ENCODE measurements at places on chromosomes 1 and 21.
A peak's percentile ranks its signal among the peaks of the same experiment; 100 is the strongest.

GRCh38 chr1:233242827-233243483 lies 52.6 kb downstream of the PCNX2 start:
- no peak for DNase-seq

DNA sequence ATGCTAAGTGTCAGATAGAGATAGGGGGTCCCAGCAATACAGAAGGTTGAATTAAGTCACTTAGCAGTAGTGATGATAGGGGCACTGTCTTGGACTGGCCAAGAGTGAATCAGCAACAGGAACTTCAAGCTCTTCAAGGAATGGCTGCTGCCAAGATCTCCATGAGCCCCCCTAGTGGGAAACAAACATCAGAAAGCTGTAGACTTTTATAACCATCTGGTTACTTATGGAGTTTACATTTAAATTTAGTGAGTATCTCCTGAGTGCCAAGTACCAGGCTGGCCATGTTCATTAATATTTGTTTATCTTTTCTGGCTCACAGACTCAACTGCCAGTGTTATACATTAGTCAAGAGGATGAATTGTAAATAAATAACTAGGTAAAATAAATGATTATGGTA lies 327.3 kb downstream of the TTLL7 start:
- no peak for DNase-seq

DNA sequence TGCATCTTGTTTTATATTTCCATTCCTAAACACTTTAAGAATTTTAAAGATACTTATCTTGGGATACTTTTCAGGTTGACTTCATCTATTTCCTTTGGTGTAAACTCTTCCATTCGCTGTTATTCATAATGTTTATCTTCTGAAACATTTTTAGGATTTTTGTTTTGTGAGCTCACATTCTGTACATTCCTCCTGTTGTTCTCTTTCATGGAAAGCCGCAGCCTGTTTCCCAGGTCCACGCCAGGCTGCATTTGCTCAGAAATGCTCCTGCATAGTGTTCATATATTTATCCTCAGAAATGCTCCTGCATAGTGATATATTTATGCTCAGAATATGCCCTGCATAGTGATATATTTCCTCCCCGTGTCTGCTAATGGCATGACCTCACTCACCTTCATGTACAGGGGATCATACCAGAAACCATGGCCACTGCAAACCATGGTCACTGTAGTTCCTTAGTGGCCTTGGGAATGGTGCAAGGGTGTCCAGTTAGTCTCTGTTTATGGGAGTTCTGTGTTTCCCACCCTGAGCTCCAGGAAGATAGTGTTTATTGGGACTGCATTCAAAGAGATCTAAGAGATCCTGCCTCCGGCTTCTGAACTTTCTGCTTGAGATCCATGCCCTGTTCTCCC lies 153.9 kb upstream of the GREM2 start:
- DNase-seq, result no peak

- no peak for DNase-seq
These were observed 46.8 kb upstream of the TARDBP start for GRCh38 chr1:10965546-10966226.

DNA sequence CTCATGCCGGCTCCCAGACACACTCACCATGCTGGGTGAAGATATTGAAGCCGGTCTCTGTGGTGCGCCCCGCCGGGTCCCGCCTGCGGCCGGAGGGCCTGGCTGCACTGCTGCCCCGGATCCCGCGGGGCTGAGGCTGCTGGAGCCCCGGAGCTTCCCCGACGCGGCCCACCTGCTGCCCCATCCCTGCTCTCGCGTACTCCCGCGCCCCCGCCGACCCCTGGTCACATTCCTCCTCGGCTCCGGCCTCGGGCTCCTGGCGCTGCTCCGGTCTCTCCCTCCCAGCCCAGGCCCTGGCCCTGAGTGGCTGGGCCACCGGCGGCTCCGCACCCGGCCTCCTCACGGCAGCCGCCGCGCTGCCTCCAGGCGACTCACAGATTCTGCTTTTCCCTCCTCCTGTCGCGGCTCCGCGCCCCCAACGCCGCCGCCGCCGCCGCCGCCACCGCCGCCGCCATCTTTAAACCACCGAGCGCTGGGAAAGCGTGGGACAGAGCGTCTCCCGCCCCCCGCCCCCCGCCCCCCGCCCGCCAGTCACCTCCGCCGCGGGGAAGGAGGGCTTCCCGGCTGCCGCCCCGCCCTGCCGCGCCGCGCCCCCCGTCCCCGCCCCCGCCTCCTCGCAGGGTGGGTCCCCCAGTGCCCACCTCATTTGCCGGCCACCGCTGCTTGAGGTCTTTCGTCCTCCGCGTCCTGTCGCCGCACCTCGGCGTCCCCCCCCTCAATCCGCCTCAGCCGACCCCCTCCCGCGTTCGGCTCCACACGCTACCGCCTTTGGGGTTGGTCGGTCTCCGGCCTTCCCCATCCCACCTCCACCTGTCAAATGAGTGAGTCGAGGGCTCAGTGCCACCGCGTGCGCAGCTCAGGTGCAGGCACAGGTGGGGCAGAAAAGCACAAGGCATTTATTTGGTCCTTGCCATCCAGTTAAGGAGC lies at the start of gene ABL2:
Gene ABL2 (minus strand): TSS at position 464 of the 927 bp plus-strand sequence. CDS start 280 bp downstream, at position 184.
- DNase-seq, result peak; percentile 25

- no peak for DNase-seq
These were observed 14.7 kb upstream of the CYYR1 start for GRCh38 chr21:26587736-26588201.

- no peak for DNase-seq
These were observed 223.2 kb downstream of the FOXD2 start for GRCh38 chr1:47661040-47661439.

GRCh38 chr1:160363010-160363409 lies 3.9 kb upstream of the NHLH1 start:
- DNase-seq, result no peak

DNA sequence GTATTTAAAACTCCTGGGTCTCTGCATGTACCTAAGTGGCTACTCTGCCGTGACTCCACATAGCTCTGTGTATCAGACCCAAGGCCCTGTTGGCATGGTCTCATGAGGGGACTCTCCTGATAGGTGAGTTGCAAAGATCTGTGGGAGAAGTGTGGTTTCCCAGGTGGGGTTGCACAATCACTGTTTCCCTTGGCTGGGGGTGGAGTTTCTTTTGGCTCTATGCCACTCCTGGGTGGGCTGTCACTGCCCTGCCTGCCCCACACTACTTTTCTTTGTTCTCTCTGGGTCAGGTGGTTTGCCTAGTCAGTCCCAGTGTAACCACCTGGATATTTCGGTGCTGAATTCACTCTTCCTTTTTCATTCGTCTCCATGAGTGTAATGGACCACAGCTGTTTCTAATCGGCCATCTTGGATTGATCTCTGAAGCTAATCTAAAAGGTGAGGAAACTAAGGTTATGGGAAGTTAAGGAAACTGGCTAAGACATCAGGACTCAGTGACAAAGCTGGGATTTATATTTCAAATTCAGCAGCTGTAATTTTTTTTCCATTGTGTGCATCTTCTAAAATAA lies 97.1 kb upstream of the CACYBP start:
- DNase-seq, result no peak

- DNase-seq, result no peak
These were observed 56.1 kb upstream of the SH3GLB1 start for GRCh38 chr1:86648255-86648654.

- no peak for DNase-seq
These were observed 84.2 kb downstream of the KIRREL1 start for GRCh38 chr1:158077411-158078256.

DNA sequence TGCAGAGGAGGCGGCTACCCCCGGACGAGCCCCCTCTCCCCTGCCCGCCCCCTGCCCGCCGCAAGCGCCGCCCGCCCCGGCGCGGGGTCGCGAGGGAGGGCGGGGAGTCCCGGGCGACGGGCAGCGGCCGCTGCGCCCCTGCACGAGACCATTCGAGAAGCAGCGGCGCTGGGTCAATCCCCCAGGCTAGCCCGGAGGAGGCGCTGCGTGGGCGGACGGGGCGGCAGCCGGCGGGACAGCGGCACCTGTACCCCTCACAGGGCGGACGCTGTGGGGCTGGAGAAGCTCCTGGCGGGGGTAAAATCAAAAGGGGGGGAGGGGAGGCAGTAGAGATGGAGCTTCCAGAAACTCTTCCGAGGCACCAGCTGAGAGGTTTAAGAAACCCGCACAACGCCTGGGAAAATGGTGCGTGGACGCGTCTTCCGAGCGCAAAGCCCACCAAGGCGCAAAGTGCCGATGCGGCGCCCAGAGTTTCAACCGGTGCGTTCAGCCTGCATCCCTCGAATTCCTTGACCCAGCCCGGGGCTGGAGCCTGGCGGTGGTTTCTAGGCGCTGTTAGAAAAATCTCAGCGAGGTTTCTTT lies at the start of gene PLPPR5:
Gene PLPPR5 (minus strand): TSS at position 1 of the 582 bp plus-strand sequence. CDS start 190 bp downstream, outside the sequence.
- DNase-seq, result peak; percentile 6

DNA sequence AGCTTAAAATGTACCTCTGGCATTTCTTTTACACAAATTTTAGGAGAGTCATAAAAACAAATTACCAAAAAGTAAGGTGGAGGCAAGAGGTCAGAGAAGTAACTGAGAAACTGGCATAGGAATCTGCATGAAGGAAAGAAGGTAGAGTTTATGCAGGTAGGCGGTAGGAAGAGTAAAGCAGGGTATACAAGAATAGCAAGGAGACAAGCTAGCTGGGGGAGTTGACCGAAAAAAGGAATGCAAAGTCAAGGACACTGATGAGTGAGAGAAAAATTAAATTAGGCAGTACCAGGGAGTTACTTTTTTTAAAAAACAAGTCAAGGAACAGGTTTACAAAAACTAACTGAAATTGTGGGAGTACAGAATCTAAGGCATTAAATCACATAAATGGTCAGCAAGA lies 56.0 kb downstream of the FOXJ3 start:
- DNase-seq, result no peak

- DNase-seq, result no peak
These were observed 29.2 kb upstream of the PLCH2 start for GRCh38 chr1:2446861-2447260.

GRCh38 chr1:201591981-201592380 lies 53.1 kb downstream of the NAV1 start:
- no peak for DNase-seq

GRCh38 chr1:6545276-6546112 lies 8.8 kb downstream of the NOL9 start:
- DNase-seq, result no peak

GRCh38 chr1:13732971-13733667 lies 33.1 kb downstream of the PRDM2 start:
- DNase-seq, result no peak

- DNase-seq, result no peak
These were observed 114.4 kb upstream of the GADD45A start for GRCh38 chr1:67570486-67571143.

DNA sequence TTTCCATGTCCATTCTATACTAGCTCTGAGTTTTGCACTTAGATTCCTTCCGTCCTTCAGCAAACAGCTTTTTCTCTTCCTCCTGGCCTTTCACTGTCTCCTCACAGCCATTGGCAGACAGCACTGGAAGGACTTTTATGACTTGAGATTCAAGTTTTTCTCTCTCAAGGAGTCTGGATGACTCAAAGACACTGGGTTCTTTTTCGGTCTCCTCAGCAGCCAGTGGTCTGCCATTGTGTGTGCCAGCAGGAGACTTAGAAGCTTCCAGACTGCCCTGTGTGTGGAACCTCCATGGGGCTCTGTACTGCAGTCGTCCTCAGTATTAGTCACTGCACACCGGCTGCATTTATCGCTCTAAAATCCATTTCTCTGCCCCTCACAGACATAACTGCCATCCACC lies 30.5 kb downstream of the NTNG1 start:
- no peak for DNase-seq

GRCh38 chr1:44314452-44314851 lies 40.6 kb downstream of the ERI3 start:
- DNase-seq, result no peak

- DNase-seq, result no peak
These were observed 10.0 kb downstream of the LRRC53 start for GRCh38 chr1:74502432-74502831.

- DNase-seq, result no peak
These were observed 20.6 kb downstream of the ZBTB37 start for GRCh38 chr1:173888749-173889148.

DNA sequence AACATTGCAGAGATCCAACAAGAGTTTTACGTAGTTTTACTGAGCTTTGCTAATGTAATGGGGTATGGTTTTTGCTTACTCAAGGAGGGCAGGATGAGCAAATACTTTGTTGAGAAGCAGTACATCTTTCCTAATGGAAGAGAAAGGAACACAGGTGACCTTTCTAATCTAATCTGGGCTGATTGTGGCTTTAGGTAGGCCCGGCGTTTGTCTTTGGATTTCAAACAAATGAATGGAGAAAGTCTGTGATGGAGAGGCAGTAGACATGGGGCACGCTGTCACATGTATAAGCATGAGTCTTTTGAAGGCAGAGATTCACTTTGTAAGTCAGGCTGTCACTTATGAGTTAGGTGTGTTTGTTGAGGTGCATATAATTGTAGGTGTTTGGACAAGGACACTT lies 1.7 kb downstream of the PLEKHM2 start:
- DNase-seq, result no peak

DNA sequence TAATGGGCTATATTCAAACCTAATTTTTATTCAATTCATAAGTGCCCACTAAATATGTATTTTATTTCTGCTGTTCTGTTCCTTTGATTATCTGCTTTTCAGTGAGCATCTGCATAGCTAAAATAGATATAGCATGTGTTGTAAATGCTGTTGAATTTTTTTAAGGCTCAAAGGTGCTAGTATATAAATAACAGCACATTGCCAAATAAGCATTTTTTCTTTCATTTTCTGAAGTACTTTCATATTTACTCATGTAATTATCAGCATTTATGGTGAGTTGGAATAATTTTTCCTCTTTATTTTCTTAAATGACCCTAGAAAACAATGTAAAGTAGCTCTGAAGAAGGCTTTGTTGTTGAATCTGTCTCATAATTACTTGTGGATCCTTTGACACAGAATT lies 69.6 kb upstream of the B3GALT2 start:
- DNase-seq, result no peak

DNA sequence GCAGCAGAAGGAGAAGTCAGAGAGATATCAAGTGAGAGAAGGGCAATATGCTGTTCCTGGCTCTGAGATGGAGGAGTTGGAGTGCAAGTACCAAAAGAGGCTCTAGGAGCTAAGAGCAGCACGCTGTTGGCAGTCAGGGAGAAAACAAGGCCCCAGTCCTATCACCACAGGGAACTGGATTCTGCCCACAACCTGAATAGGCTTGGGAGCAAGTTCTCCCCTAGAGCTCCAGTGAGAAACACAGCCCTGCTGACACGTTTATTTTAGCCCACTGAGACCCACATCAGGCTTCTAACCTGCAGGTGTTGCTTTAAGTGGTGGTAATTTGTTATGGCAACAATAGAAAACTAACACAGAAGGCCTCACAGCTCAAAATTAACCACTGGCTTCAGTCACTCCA lies 31.8 kb upstream of the ZNF644 start:
- no peak for DNase-seq
